Stimulated activated CD8-positive, alpha-beta memory T cell treated with anti-CD3 and anti-CD28 coated beads, Interleukin-4, amount 100 ng/mL, for 48 hours (primary cell): ENCODE measurements at places on chromosomes 4 and X.

GRCh38 chr4:160319221-160319867, 1216.5 kb downstream of the RAPGEF2 start:
- no peak for DNase-seq

DNA sequence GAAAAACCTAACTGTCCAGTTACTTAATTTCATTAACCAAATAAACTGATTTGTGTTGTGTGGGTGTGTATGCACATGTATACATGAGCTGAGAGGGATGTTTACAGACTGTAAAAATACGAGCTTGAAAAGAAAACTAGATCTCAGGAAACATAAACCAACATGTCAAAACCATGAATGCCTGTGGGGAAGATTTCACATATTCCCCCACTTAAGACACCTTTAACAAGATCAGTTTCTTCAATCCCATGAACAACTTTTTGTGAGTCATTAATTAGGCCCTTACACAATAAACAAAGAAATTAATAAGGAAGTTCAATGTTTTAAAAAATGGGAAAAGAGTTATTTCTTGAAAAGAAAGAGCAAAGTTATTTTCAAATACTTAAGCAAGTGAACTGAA, 170.8 kb downstream of the ZNF674 start:
- no peak for DNase-seq

- DNase-seq: no peak
Measured at GRCh38 chr4:119733431-119733830, 104.8 kb upstream of the PDE5A start.

- no peak for DNase-seq
Measured at GRCh38 chr4:2378898-2379297, 39.5 kb downstream of the ZFYVE28 start.

DNA sequence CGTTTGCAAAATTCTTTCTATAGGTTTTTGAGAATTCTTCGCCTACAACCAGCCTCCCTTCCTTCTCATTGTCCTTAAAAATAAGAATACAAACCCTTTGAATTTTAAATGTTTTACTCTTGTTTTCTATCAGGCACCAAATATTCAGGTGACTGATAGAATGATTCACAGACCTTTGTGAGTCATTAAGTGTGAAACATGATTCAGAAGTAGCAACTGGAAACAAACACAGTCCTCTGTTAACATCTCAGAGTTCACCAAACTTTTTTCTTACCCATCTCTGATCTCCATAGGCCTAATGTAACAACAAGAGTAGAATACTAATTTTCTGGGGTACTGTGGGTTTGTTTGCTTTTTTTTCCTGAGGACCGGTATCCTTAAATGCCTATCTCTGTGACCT, 63.4 kb upstream of the MAB21L2 start:
- DNase-seq: no peak

GRCh38 chrX:46408553-46409407, 136.4 kb downstream of the ZNF674 start:
- peak; percentile 82 for DNase-seq

DNA sequence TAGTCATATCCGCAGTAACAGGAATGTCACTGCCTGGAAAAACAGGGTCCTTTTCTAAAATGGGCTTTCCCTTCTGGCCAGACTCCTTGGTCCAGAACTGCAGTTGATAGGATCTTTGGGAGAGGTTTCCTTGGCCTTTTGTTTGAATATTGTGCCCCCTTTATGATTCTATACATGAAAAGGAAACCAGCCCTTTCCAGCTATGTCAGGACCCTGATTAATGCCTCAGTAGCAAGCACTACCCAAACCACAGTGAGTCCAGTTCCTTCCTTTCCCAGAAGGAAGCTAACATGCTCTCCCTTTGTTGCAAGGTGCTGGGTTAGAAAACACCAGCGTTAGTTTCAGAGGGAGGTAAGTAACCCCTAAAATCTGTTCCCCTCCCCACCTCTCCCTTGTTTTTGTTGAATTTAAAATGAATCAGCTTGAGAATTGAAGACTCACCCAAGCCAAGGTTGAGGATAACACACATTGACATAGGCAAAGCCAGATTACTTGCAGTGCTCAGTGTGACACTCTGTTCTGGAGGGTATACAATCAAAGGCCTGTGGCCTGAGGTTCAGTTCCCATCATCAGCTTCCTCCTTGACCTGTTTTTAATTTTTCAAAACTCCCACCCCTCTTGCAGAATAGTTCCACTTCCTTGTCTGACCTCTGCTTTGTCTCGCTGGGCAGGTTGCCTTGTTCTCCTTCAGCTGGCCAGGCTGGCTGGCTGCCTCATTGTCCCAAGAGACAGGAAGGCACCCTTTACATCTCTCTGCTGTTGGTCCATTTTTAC, 87.6 kb upstream of the PLAC1 start:
- no peak for DNase-seq

DNA sequence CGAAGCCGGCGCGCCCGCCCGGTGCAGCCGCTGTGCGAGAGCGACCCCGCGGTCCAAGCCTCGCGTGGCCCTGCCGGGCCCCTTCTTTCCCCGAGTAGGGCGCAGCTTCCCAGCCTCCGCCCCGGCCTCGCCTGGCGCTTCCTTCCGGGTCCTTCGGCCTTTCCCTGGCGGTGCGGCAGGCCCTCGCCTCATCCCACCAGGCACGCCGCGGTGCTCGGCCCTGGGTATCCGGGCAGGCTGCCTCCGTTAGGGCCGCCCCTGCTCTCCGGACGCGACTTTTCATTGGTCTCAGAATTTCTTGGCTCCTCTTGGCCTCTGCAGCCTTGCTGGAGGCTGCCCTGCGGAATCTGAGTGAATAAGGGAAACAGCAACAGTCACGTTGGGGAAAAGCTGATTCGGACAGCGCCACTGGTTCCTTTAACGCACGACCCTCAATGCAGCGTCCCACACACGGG, 429 bp downstream of the UVSSA start:
- DNase-seq: peak; percentile 69

DNA sequence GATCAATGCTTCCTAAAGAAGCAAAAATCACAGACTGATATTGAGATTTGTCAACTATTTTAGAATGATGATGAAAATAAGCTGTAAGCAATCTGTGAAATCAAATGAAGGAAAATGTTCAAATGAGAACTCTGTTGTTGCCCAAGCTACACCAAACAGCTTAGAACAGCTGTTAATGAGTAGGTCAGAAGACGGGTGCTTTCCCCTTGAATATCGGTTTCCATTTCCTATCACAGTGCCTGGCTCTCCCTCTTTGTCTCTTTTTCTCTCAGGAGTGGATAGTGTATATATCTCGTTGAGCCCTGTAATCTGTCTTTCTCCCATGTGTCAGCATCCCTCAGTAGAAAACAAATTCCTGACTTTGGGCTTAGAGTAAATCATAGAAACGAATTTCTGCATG, 1592.9 kb upstream of the TENM3 start:
- no peak for DNase-seq

- no peak for DNase-seq
Measured at GRCh38 chr4:96955691-96956090, 1115.8 kb downstream of the PDHA2 start.

GRCh38 chr4:77121736-77122240, 35.2 kb upstream of the CCNG2 start:
- no peak for DNase-seq

DNA sequence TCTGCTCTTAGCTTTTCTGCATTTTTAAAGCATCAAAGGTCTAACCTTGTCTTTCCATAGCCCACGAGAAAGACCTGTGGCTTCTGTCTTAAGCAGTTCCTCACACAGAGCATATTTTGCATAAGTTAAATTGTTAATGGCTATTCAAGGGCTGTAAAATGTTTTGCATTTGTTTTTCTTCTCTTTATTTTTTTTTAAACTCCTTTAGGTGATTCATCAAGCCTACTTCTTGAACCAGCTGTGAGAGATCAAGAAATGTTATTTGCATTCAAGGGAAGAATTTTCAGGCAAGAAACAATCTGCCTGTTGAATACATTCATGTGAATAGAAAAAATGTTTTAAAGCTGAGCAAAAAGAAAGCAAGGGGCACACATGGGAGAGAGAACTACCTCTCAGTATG, 423.8 kb upstream of the FRG1 start:
- DNase-seq: no peak

DNA sequence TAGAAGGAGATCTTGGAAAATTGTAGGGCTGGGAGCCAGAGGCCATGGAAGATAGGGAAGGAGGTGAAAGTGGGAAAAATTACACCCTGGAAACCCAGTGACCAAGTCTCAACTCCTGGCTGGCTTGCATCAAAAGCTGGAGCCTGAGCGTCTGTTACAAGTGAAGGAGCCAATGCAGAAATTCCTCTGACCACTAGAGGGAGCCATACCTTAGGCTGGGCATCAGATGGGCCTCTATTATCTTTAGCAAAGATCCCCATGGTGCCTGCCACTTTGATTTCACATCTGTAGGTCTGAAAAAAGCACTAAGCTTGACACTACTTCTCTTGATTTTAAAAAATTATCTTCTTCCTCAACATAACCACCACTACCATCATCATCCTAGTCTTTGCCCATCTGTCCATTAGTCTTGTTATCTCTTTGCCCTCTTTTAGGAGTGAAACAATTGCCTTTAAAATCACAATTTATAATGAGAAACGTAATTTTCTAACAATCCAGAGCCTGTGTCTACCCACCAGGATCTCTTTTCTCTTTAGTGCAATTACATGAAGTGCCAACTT, 62.9 kb downstream of the ANAPC4 start:
- peak; percentile 71 for DNase-seq

DNA sequence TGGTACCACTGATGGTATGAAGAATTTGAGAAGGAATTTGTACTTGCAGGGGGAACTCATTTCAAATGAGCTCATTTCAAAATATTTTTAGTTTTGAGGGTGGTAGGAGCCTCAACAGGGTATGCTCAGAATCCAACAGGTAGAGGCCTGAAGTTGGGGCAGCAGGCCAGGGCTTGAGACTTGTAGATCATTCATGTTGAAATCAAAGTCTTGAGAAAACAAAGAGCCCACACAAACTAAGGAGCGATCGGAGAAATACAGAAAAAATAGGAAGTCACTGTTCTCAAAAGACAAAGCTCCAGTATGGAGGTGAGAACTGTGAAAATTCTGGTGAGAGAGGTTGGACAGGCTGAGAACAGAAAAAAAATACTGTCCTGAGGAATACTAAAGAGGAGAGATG, 979 bp upstream of the SLC9A6 start:
- DNase-seq: no peak

- no peak for DNase-seq
Measured at GRCh38 chr4:86441175-86441936, 81.5 kb upstream of the MAPK10 start.

- no peak for DNase-seq
Measured at GRCh38 chr4:145347684-145348083, 134.0 kb upstream of the SMAD1 start.

DNA sequence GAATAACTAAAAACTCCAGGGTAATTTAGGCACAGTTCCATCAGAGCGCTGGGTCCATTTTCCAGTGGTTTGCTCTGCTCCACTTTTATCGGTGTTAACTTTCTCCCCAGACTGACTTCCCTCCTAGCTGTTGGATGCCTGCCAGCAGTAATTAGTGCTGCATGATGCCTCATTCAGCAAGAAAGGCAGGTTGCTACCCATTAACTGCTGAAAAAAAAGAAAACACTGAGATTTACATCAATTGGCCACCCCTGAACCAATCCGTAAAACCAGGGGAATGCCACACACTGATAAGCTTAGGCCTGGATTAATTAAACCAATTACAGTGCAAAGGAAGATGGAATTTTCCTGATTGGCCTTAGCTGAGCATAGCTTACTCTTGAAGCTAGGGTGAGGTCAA, 182.4 kb upstream of the CXXC4 start:
- no peak for DNase-seq

DNA sequence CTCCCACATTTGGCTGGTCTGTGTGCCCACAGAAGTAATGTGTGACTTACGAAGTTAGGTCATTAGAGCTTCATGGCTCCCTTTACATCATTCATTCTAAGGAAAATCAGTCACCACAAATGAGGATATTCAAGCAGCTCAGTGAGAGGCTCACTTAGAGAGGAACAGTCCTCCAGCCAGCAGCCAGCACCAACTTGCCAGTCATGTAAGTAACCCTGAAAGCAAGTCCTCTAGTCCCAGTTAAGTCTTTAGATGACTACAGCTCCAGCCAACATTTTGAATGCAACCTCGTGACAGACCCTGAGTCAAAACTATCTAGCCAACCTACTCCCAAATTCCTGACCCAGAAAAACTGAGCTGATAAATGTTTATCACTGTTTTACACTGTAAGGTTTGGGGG, 71.3 kb downstream of the LRBA start:
- DNase-seq: no peak

GRCh38 chrX:24561121-24561520, 86.0 kb downstream of the PCYT1B start:
- no peak for DNase-seq

GRCh38 chr4:182265881-182266280, 22.7 kb downstream of the TENM3 start:
- no peak for DNase-seq

GRCh38 chrX:45851434-45851991, 650.8 kb upstream of the DIPK2B start:
- DNase-seq: peak; percentile 68

- DNase-seq: no peak
Measured at GRCh38 chr4:148112231-148112982, 329.8 kb downstream of the NR3C2 start.

DNA sequence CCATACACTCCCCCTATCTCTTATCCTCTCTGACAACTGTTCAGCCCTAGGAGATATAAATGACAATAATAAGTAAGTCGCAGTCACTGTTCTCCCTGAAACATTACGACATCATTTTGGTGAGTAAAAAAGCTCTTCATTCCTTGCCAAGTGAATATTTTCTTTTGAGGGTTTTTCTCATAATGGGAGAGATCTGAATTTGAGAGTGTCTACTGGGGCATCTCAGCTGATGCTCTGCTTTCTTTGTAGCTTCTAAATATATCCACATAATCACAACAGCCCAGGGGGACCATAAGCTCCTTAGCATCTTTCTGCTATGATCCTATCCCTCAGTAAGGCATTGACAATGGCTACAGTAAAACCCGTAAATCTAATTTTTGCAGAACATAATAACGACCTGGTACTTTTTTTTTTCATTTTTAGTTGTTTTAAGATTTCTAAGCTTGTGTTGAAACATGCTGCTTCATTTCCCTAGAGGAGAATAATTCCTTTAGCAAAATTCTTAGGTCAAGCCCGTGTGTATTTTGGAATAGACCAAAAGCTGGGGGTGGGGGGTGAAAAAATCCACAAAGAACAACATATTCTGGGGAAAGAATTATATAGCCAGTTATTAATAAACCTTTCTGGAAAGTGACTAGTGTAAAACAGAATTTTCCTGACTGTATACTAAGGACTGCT, 78.1 kb upstream of the GPM6B start:
- DNase-seq: no peak

DNA sequence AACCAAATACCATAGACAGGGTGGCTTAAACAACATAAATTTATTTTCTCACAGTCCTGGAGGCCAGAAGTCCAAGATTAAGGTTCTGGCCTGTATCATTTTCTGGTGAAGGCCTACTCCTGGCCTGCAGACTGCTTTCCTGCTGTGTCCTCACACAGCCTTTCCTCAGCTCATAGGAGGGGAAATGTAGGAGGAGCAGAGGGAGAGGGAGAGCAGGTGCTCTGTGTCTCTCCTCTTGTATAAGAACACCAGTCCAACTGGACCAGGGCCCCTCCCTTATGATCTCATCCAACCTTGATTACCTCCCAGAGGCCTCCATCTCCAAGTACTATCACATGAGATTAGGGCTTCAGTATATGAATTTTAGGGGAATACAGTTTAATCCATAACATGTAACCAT, 34.3 kb downstream of the RAPGEF2 start:
- no peak for DNase-seq

- no peak for DNase-seq
Measured at GRCh38 chr4:124810827-124811226, 98.3 kb upstream of the ANKRD50 start.

- DNase-seq: no peak
Measured at GRCh38 chr4:132266374-132266773, 882.7 kb upstream of the PCDH10 start.

GRCh38 chr4:147581606-147582350, 35.4 kb upstream of the TMEM184C start:
- DNase-seq: no peak
